Endothelial cell (in vitro differentiated cells): ENCODE measurements at places on chromosomes 2 and 18. TPM values are rescaled to one million over a fixed set of nuclear protein-coding genes. Genes with fewer than 3 reads are reported as not detected.

The COL4A4 gene
- total RNA-seq, result 0.15 TPM

DNA sequence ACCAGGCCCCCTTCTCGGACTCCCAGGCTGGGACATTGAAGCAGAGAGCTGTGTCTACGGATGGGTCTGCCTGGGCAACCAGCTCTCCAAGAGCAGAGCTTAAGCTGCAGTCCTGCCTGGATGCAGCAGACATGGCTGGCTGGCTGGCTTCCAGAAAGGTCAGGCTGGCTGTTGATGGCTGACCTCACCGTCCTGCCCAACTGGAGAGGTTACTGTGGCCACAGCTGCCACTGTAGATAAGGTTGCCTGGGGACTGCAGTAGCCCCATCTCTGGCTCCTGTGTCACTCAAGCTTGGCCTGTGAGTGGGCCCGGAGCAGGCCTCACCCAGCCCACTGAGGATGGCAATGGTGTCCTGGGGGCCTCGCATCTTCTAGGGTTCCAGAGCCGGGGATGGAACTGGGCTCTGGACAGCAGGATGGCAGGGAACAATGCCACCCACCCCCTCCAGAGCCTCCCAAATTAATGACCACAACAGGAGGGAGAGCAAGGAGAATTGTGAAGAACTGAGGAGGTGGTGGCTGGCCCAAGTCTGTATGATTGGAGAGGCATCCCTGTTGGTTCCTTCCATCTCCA, 37.0 kb upstream of the FOSL2 start:
- DNase-seq, result no peak

GRCh38 chr2:24272907-24273306, 87.4 kb downstream of the ITSN2 start:
- DNase-seq, result no peak

The CCDC85A gene
- 16.4 TPM for total RNA-seq

DNA sequence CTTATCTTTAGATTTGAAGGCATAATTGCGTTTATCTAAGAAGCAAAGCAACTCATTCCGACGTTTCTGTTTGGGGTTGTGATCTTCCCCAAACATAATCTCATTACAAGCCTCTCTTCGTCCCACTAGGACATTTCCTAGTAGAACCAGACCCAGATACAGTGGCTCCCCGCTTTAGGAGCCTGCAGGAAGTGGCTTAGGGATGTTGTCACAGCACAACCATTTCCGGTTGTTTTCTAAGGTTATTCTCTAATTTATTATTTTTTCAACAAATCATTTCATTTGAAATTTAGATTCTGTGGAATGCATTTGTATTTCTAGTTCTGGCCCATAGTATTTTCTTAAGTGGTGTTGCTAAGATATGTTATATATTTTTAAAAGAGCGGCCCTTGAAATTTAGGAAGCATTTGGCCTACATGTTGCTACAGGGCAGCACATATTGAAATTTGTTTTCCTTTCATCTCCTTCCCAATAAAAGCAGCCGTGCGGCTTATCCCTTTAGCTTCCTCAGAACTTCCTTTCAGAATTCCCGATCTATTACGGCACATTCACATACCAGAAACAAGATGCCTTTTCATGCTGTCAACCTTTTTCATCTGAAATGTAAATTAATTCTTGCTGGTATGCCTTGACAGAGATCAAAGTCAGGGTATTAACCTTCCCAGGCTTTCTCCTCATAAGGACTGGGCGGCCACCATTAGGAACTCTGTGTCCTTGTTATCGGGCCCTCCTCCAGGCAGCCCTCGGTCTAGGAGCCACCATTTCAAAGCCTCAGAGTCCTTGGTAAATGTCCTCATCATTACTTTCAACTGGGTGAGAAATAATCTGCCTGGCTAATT, 210.9 kb upstream of the SP5 start:
- peak; percentile 12 for DNase-seq

- peak; percentile 66 for DNase-seq
Measured at GRCh38 chr18:37393945-37394609, 171.5 kb downstream of the CELF4 start.

- no peak for DNase-seq
Measured at GRCh38 chr2:88281302-88282217, 111.4 kb downstream of the THNSL2 start.

DNA sequence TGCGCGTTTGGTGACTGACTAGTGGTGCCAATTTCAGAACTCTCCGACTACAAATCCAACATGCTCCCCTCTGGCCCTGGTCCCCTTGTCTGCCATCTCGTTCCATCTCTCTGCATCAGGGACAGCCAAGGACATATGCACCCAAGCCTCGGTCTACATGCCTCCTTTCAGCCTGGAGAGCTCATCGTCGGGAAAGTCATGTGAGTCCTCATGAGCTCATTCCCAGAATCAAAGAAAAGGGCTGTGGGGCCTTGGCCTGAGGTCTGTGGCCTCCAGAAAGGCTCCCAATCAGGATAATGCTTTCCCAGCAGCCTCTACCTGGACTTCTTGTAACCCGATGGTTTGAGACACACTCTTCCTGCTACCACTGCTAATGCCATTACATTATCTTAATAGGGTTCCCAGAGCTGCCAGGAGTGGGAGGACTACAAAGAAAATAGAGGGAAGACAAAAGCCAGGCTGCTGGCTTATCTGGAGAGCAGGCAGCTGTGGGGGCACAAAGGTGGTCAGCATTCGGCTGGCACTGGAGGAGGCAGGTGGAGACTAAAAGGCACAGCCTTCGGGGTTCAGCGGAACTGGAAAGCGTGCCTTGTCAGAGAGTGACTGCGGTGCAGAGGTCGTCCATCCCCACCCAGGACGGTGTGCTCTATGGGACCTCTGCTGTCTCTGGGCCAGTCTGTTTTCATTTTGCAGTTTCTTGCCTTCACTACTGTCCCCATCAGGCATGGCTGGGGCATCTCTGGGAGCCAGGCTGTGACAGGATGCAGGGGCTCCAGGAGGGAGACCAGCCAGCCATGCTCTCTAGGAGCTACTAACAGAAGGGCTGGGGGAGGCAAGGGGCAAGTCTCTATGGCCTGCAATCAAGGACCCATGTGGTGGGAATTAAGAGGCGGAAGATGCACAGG, 104.4 kb upstream of the SMAD2 start:
- DNase-seq, result no peak

GRCh38 chr2:212097001-212097400, 441.6 kb downstream of the ERBB4 start:
- DNase-seq, result no peak

DNA sequence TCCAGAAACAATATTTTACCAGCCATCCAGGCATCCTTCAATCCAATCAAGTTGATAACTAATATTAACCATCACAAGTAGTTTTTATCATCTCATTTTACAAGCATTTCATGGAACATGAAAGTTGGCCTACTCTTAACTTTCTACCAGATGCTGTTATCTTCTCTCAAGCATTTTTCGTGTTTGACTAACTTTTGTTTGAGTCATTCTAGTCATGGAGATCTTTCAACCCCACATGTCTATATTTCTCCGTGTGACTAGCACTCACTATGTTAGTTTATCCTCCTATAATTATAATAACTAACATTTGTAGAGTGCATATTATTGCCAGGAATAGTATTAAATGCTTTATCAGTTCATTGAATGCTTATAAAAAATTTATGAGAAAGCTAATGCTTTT, 307.0 kb upstream of the CWC22 start:
- no peak for DNase-seq

- DNase-seq, result no peak
Measured at GRCh38 chr2:28656937-28657615, 94.6 kb upstream of the PPP1CB start.

DNA sequence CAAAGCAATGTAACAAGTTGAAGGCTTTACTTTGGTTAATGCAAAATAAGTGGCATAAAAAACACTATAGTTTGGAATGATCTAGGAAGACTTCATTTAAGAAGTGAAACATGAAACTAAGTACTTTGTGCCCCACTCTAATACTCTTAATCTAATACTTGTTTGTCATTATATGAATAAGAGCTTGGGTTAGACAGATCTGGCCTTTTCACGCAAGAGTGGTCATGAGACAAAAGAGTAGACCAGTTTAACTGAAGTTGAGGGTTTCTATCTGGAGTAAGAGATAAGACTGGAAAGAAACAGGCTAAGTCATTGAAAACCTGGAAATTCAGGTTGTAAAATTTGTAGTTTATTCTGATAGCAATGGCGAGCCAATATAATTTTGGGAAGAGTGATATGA, 2.8 kb downstream of the SLC30A6 start:
- no peak for DNase-seq

The CNRIP1 gene
- 21.8 TPM for total RNA-seq

The STK39 gene
- total RNA-seq, result 14.3 TPM

The SRD5A2 gene
- total RNA-seq, result 0.64 TPM

DNA sequence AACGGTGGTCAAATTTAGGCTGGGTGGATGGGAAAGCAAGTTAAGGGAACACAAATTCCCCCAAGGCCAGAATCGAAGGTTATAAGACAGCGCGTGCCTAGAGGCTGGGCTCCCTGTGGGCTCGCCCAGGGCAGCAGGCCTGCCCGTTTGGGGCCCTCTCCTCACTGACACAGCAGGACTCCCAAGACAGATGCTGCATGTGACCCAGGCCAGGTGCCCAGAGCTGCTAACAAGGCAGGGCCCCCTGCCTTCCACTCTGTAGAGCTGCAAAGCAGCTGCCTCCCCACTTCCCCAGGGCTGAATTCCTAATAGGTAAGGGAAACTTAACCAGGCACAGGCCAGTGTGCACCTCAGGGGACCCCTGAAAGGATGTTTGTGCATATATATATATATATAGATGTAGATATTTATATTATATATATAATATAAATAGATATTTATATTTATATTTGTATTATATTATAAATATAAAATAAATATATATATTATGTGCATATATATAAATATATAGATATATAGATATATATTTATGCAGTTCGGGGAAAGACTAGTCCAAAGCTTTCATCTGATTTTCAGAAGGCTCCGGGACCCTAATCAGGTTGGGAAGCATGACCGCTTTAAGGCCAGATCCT, 43.7 kb downstream of the TMEM37 start:
- no peak for DNase-seq

DNA sequence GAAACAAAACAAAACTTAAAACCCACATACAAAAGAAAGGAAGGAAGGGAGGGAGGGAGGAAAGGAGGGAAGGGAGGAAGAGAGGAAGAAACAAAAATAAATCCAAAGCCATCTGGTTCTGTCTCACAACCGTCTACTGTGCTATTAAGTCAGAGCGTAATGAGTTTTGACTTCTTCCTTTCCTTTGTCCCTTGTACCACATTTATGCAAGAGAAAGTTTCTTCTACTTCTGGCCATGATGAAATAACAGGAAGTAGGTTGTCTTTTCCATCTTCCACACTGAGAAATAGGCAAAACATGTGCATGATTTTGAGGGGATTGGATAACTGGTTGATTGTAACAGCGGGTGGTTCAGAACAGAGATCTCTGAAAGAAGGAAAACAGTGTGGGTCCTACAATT, 121.4 kb downstream of the CTAGE1 start:
- no peak for DNase-seq

GRCh38 chr18:29862824-29863223, 1179.7 kb downstream of the DSC3 start:
- DNase-seq, result no peak

DNA sequence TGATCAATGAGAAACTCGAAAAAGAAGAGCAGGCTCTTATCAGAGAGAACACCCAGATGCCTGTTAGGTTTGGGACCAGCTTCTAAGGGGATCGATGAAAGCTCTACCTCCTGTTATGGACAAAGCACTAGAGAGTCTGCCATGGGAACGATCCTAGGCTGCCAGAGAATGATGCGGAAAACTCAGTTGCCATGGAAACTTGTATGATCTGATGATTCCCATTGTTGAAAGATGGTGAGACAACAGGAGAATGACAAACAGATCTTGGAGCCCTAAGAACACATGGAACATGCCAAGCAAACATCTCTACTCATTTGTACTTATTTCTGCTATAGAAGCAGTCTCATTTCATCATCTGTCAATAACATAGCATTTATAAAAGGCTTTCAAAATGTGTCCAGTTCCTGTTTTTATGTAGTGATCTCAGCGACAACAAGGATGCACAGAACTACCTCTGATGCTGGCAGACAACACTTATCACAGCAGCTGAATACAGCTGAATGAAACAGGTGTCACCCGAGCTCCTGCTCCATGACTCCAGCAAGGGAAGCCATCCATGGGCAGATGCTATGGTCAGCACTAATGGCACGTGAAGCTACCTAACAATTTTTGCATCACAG, 59.6 kb downstream of the NCKAP5 start:
- no peak for DNase-seq

DNA sequence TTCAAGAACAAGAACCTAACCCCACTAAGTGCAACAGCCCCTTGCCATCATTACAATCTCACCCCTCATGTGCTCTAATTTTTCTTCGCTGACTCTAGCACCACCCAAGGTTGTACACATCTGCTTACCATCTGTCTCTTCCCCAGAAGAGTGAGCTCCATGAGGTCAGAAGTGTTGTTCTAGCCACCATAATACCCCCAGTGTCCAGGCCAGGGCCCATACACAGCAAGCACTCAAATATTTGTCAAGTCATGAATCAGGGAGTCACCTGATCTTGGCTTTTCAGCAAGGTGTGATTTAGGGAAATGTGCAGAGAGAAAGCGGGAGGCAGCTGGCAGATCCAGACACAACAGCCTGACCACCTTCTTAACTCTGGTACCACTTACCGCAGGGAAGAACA, 5.7 kb downstream of the ERCC3 start:
- no peak for DNase-seq

The USP14 gene
- total RNA-seq, result 60.1 TPM

- no peak for DNase-seq
Measured at GRCh38 chr2:129101186-129101585, 782.5 kb upstream of the HS6ST1 start.

The FBXO41 gene
- total RNA-seq, result 2.1 TPM

The RGPD4 gene
- not detected for total RNA-seq

DNA sequence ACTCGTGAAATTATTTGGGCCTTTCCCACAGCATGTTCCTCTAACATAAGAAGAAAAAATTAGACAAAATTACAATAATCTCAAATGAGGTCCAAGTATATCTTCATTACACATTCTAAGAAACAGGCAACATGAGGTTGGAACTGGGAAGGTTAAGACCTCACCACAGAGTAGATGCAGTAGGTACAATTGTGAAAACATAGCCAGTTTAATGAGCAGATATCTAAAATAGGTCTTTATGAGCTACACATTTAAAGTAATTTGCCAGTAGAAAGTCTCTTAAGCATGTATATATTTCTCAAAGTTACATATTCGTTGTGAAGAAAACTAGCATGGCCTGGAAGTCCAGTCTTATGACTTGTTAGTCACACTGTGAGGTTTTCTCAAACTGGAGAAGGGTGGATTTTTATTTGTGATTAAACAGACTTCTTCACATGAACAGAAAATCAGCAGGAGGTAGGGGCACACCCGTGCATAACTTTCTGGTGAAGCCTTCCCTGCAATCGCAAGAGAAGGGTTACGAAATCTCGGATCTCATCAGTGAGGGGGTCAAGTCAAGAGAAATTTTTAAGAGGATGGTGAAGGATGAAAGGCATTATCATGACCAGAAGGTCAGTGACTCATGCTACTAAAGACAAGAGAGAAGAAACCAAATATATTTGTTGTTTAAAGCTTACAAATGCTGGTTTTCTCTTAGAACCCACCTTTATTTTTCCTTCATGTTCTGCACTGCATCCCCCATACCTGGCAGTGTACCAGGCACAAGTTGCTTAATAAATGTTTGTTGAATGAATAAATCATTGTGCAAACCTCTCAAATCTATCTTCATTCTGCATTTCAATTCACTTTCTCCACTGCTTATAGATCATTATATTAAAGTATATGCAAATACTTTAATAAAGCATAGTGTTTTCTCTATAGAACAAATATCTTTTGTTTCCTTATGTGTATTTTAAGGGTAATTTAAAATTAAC, 5.1 kb upstream of the RAB27B start:
- no peak for DNase-seq

- peak; percentile 68 for DNase-seq
Measured at GRCh38 chr2:133780099-133780996, 212.1 kb upstream of the NCKAP5 start.
